ENCODE measurements at places on chromosomes 12 and 14. TPM values are rescaled to one million over a fixed set of nuclear protein-coding genes. Genes with fewer than 3 reads are reported as not detected.
A peak's percentile ranks its signal among the peaks of the same experiment; 100 is the strongest.

The HELB gene
- polyA plus RNA-seq: 1.2 TPM

DNA sequence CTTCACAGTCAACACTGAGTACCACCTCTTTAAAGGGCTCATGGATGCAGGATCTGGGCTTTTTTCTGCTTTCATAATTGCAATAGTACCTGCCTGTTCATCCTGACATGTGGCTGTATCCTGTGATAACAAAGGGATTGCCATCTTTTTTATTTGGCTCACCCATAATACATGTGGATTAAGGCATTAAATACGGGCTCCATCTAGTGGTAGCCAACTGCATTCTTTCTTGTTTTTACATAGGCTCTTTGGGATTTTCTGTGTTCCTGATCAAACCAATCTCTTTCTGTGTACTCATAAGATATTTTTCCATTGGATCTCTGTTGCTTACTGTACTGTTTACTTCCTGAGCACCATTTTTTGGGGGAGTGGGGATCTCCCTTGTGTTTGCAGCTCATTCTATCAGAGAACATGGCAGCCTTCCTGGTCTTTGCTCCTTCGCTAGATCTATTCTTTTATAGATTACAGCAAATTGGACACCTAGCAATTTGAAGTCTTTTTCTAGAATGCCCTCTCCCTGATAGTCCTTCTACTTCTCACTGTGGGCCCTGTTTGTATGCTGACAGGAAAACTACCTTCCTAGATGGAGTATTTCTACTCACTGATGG, 723.4 kb upstream of the MDGA2 start:
- no peaks in the 10 kb centered on the region for H3K36me3 ChIP-seq
- no peak overlapping the region for H3K27ac ChIP-seq
- no peaks in the 10 kb centered on the region for H3K27me3 ChIP-seq
- no peak overlapping the region for H3K4me3 ChIP-seq
- peak; percentile 33 for DNase-seq

- H3K27me3 ChIP-seq: no peaks in the 10 kb centered on the region
- DNase-seq: no peak
Observed at GRCh38 chr12:68007466-68007865, 18.2 kb downstream of the IFNG-AS1 start.

DNA sequence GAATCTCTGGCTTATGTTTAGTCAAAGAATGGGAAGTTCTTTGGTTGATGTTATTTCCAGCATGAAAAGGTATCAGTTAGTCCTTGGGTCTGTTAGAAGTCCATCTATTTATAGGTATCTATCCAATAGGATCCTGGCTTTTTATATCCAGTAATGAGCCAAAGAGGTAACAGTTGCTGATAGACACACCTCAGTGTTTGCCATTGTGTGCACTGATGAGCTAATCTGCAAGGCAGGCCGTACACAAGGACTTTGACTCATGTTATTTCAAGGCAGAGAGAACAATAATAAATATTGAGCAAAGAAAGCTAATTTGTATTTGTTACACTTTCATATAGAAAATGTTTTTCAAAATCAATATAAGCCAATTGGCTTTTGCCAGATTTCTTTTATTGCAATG, 56.4 kb downstream of the GLT1D1 start:
- H3K4me1 ChIP-seq: no peaks in the 10 kb centered on the region
- H3K27ac ChIP-seq: no peak overlapping the region
- no peak overlapping the region for H3K4me3 ChIP-seq
- no peaks in the 10 kb centered on the region for H3K27me3 ChIP-seq

DNA sequence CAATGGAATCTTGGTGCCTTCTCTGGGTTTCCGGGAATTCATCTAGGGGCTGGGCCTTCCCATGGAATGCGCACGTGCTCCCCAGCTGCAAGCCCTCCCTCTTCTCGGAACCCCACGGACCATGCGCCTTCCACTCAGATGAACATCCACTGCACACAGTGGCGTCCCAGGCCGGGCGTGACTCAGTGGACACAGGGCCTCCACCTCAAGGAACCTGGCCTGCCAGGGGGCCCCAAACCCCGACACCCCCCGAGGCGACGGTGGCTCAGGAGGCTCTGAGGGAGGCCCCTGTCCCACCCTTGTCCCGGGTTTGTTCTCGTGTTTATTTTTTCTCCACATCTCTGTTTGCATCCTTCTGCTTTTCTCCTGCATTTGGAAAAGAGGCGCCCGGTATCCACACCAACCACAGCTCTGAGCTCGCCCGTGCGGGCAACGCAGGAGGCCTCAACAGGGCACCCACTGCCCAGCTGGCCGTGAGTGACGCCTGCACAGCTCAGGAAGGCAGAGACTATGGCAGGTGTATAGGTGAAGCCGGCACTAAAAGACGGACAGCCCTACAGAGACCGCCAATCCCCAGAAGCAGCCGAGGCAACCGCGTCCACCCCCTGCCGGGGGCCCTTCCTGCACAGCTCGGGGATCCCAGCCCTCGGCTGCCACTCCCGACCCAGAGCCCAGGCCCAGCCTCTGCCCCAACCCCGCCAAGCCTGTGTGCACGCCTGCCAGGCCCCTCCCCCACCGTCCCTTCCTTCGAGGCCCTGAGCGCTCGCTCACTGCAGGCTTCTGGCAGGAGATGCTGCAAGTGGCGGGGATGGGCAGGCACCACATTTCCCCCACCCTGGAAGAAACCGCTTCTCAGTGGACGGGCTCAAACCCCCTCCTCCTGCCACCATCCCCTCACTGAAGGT, 23.8 kb upstream of the GALNT9 start:
- DNase-seq: no peak
- H3K27me3 ChIP-seq: no peaks in the 10 kb centered on the region

GRCh38 chr14:55893705-55894104, 224.5 kb upstream of the PELI2 start:
- no peaks in the 10 kb centered on the region for H3K36me3 ChIP-seq
- H3K27me3 ChIP-seq: peaks cover 3% of the 10 kb centered on the region
- H3K4me1 ChIP-seq: no peaks in the 10 kb centered on the region
- no peak overlapping the region for H3K27ac ChIP-seq
- DNase-seq: no peak
- no peak overlapping the region for H3K4me3 ChIP-seq

GRCh38 chr12:34600592-34601462, 578.5 kb downstream of the ALG10 start:
- H3K36me3 ChIP-seq: no peaks in the 10 kb centered on the region
- H3K27ac ChIP-seq: no peak overlapping the region
- no peak for DNase-seq
- no peaks in the 10 kb centered on the region for H3K27me3 ChIP-seq

GRCh38 chr14:80055667-80056496, 155.4 kb downstream of the DIO2 start:
- H3K4me1 ChIP-seq: no peaks in the 10 kb centered on the region
- no peak overlapping the region for H3K4me3 ChIP-seq
- no peak overlapping the region for H3K27ac ChIP-seq
- H3K27me3 ChIP-seq: no peaks in the 10 kb centered on the region
- DNase-seq: peak; percentile 62
